ENCODE measurements at places on chromosomes 16 and 17. TPM values are rescaled to one million over a fixed set of nuclear protein-coding genes. Genes with fewer than 3 reads are reported as not detected.

Gene HEATR9
- total RNA-seq, result not detected

Gene METTL9
- total RNA-seq, result 139 TPM

Gene ADAD2
- total RNA-seq, result 0.78 TPM

Gene CMTM2
- total RNA-seq, result 0.67 TPM

Gene FA2H
- total RNA-seq, result 2.4 TPM

Gene CMC2
- total RNA-seq, result 36.8 TPM

Gene PRRT2
- 4.0 TPM for total RNA-seq

Gene DOC2B
- 8.5 TPM for total RNA-seq

Gene KIF18B
- not detected for total RNA-seq

Gene NPB
- not detected for total RNA-seq

GRCh38 chr17:14006249-14006942, 62.9 kb upstream of the COX10 start:
- no peak overlapping the region for H3K4me3 ChIP-seq
- no peak overlapping the region for H3K27ac ChIP-seq
- DNase-seq, result no peak
- no peaks in the 10 kb centered on the region for H3K4me1 ChIP-seq
- no peaks in the 10 kb centered on the region for H3K27me3 ChIP-seq

DNA sequence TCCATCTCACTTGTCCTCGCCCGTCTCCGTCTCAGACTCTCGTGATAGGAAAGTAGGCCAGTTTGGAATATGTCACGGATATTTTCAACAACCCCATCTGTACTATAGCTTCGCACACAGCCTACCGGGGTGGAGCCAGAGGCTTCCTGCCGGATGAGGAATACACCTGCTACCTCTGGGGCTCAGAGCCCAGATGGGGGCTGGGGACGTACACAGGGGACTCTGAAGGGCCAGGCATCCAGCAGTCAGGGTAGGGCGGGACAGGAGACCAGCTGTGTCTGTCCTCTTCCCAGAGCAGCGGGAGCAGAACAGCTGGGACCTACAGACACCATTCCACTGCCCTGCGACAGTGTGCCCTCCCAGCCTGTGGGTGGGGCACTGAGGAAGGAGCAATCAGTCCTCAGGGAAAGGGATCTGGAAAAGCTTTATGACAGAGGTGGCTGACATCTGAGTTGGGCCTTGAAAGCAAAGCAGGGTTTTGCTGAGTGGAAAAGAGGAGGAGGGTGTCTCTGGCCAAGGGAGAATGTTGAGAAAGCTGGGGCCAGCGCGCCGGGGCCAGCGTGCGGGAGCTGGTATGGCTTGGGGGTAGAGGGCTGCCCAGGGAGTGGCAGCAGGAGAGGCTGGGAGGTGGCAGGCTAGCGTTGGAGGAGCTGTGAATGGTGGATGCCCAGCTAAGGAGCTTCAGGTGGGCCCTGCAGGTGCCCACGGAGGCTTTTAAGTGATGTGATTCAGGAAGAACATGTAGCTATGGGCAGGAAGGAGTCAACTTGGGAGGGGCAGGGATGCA, 11.5 kb upstream of the SRCIN1 start:
- no peak overlapping the region for H3K4me3 ChIP-seq
- H3K27ac ChIP-seq, result no peak overlapping the region
- H3K27me3 ChIP-seq, result no peaks in the 10 kb centered on the region
- H3K36me3 ChIP-seq, result no peaks in the 10 kb centered on the region
- no peak for DNase-seq

DNA sequence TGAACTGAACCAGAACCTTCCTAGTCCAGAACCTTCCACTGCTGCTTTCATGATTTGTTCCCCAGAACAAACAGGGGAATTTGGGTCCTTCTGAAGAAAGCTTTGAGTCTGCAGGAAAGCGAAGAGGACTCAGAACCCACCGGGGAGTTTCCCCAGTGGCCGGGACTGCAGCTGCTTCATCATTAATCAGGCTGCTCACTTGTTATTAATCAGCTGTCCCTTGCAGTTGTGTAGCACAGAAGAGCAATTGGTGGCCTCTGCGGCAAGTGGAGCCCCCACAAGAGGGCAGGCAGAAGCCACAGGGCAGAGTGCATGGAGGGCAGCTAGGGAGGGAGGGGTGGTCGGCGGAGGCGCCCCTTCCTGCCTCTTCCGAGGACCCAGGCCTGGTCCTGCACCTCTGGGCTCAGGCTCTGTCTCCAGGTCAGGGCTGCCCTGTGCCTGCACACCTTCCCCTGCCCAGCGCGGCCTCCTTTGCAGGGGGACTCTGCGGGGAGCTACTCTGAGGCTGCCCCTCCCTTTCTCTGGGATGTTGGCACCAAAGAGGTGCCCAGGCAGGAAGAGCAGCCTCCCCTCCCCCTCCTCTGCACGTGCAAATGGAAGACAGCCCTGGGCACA, 6.9 kb downstream of the CCL17 start:
- H3K27me3 ChIP-seq, result no peaks in the 10 kb centered on the region
- no peaks in the 10 kb centered on the region for H3K4me1 ChIP-seq
- no peaks in the 10 kb centered on the region for H3K36me3 ChIP-seq
- H3K4me3 ChIP-seq, result no peak overlapping the region

DNA sequence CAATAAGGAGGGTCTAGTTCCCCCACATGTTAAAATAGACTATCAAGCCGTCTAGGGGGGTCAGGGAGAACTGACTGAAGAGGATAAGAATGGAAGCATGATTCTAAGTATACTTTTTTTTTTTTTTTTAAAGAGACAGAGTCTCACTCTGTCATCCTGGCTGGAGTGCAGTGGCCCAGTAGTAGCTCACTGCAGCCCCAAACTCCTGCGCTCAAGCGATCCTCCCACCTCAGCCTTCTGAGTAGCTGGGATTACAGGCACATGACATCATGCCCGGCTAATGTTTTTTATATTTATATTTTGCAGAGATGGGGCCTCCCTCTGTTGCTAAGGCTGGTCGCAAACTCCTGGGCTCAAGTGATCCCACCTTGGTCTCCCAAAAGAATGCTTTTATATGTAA, 14.2 kb downstream of the AMFR start:
- H3K36me3 ChIP-seq, result peaks cover 13% of the 10 kb centered on the region
- H3K4me1 ChIP-seq, result no peaks in the 10 kb centered on the region
- H3K4me3 ChIP-seq, result no peak overlapping the region
- H3K27ac ChIP-seq, result no peak overlapping the region
- no peak for DNase-seq

DNA sequence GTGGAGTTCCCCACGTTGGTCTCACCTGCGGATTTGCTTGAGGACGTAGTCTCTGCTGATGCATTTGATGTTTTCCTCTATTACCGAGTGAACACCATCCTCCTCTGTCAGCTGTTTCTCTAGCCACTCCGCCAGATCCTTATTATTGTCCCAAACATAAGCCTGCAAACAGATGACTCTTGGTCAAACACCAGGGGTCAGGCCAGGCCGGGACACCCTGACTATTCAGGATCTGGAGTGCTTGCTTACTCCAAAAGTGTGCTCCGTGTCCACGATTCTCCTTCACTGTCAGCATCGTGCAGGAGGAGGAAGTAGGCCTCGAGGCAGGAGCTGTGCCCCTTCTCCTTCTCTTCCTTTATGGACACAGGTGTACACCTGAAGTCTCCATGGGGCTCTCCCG, 140.2 kb downstream of the AATF start:
- no peaks in the 10 kb centered on the region for H3K4me1 ChIP-seq
- no peaks in the 10 kb centered on the region for H3K27me3 ChIP-seq
- no peak for DNase-seq
- no peak overlapping the region for H3K27ac ChIP-seq
- peaks cover 6% of the 10 kb centered on the region for H3K36me3 ChIP-seq
- no peak overlapping the region for H3K4me3 ChIP-seq

DNA sequence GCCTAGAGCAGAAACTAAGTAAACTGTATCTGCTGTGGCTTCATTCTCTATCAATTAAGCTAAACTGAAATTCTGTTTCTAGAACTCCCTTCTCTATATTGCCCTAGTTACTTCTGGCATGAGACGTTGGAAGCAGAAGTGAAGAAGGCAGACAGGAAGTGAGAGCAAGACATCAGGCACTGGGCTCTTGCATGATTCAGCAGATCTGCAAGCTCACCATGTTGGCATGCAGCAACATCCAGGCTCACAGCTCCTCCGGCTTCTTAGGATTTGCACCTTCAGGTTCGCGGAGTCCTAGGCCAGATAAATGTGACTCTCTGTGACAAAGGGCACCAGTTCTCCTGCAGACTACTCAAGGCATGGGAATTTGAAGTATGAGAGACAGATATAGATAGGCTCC, 148.3 kb downstream of the CDH8 start:
- no peak overlapping the region for H3K4me3 ChIP-seq
- no peaks in the 10 kb centered on the region for H3K36me3 ChIP-seq
- H3K4me1 ChIP-seq, result no peaks in the 10 kb centered on the region
- no peaks in the 10 kb centered on the region for H3K27me3 ChIP-seq
- no peak overlapping the region for H3K27ac ChIP-seq

DNA sequence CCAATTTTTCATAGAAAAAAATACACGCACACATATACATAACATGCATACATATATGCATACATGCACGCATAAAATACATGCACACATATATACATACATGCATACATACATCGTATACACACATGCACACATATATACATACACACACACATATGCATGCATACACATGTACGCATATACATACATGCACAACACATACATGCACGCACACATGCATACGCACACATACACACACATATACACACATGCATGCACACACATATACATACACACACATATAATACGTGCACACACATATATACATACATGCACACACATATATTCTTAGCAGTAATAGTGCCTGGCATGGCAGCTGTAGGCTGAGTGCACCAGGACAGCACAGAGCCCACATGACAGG, 24.9 kb downstream of the USP36 start:
- no peaks in the 10 kb centered on the region for H3K27me3 ChIP-seq
- H3K4me3 ChIP-seq, result no peak overlapping the region
- DNase-seq, result no peak
- no peaks in the 10 kb centered on the region for H3K4me1 ChIP-seq
- no peak overlapping the region for H3K27ac ChIP-seq
- H3K36me3 ChIP-seq, result peaks cover 89% of the 10 kb centered on the region

DNA sequence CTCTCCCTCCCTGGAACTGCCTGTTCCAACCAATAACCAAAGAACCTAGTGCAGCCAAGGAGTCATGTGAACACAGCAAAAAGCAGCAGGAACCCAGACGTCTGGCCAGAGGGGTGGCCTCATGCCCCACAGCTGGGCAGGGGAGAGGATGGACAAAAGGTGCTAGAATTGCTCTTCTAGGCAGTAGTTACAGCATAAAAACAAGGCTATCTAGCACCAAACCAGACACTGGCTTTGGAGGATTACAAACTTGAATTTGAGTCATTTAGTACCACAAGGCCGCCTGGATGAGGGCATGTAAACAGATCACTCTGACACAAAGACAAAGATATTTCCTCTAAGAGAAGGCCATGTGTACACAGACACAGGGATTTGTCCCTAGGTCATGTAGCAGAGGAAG, 423.3 kb upstream of the MAF start:
- no peaks in the 10 kb centered on the region for H3K36me3 ChIP-seq
- no peak overlapping the region for H3K4me3 ChIP-seq
- H3K27me3 ChIP-seq, result no peaks in the 10 kb centered on the region
- H3K4me1 ChIP-seq, result no peaks in the 10 kb centered on the region
- no peak for DNase-seq

- peak; percentile 86 for DNase-seq
- no peak overlapping the region for H3K27ac ChIP-seq
- peaks cover 4% of the 10 kb centered on the region for H3K4me1 ChIP-seq
- no peaks in the 10 kb centered on the region for H3K36me3 ChIP-seq
- no peak overlapping the region for H3K4me3 ChIP-seq
Observed at GRCh38 chr16:30628628-30629540, 18.7 kb upstream of the ZNF689 start.

DNA sequence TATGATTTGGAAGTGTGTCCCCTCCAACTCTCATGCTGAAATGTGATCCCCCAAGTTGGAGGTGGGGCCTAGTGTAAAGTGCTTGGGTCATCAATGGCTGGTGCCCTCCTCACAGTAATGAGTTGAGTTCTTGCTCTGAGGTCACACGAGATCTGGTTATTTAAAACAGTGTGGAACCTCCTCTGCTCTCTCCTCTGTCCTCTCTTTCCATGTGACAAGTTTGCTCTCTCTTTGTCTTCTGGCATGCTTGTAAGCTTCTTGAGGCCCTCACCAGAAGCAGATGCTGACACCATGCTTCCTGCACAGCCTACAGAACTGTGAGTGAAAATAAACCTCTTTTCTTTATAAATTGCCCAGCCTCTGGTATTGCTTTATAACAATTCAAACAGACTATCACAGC, 19.9 kb downstream of the BRIP1 start:
- no peaks in the 10 kb centered on the region for H3K27me3 ChIP-seq
- no peaks in the 10 kb centered on the region for H3K4me1 ChIP-seq
